ENCODE measurements at places on chromosomes 12 and 14. TPM values are rescaled to one million over a fixed set of nuclear protein-coding genes. Genes with fewer than 3 reads are reported as not detected.

Gene CMA1
- 0.14 TPM for polyA plus RNA-seq

Gene MSI1
- 3.0 TPM for polyA plus RNA-seq

GRCh38 chr12:52036587-52037171, 14.6 kb upstream of the NR4A1 start:
- H3K27me3 ChIP-seq, result no peaks in the 10 kb centered on the region
- H3K27ac ChIP-seq, result peak overlapping the region; percentile 83
- DNase-seq, result peak; percentile 93
- no peaks in the 10 kb centered on the region for H3K36me3 ChIP-seq
- H3K4me3 ChIP-seq, result peak overlapping the region; percentile 60
- H3K4me1 ChIP-seq, result peaks cover 10% of the 10 kb centered on the region

GRCh38 chr12:22100958-22101748, 55.1 kb downstream of the CMAS start:
- no peaks in the 10 kb centered on the region for H3K4me1 ChIP-seq
- H3K4me3 ChIP-seq, result no peak overlapping the region
- H3K27ac ChIP-seq, result no peak overlapping the region
- H3K36me3 ChIP-seq, result no peaks in the 10 kb centered on the region

- H3K27me3 ChIP-seq, result no peaks in the 10 kb centered on the region
- H3K27ac ChIP-seq, result no peak overlapping the region
- no peak for DNase-seq
- peaks cover 25% of the 10 kb centered on the region for H3K36me3 ChIP-seq
Observed at GRCh38 chr12:57539134-57539768, 7.7 kb downstream of the DCTN2 start.

- H3K27me3 ChIP-seq, result no peaks in the 10 kb centered on the region
- no peak overlapping the region for H3K4me3 ChIP-seq
- no peaks in the 10 kb centered on the region for H3K36me3 ChIP-seq
- no peak overlapping the region for H3K27ac ChIP-seq
- no peaks in the 10 kb centered on the region for H3K4me1 ChIP-seq
Observed at GRCh38 chr12:76312315-76312714, 35.9 kb downstream of the BBS10 start.

DNA sequence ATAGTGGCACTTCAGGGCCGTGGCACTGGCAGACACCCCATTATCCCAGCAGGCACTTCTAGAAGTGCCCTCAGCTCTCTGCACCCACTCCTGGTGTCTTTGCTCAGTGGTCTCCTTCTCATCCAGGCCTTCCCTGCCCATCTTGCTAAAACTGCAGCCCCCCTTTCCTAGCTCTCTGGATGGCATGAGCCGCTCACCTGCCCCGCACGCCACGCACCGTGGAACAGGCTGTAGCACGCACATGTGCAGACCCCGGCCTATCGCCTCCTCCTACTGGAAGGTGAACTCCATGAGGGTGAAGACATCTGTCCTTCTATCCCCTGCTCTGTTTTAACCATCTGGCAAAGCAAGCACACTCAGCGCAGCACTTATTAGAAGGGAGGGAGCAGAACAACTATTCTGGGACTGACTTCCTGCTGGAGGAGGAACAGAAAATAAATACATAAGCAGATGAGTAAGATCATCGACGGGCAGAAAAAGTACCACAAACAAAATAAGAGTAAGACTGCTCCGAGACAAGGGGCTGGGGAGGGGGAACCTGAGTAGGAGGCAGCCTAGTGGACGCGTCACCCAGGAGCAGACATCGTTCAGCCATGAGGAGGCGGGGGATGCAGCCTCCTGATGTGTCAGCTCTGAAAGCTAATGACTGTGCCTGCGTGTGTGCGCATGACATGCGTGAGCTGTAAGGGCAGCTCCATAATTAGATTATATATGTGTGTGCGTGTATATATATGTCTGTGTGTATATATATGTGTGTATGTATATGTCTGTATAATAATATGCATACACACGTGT, 7.8 kb upstream of the FZD10 start:
- no peaks in the 10 kb centered on the region for H3K27me3 ChIP-seq
- no peak overlapping the region for H3K4me3 ChIP-seq
- no peaks in the 10 kb centered on the region for H3K4me1 ChIP-seq
- no peak overlapping the region for H3K27ac ChIP-seq
- DNase-seq, result no peak

DNA sequence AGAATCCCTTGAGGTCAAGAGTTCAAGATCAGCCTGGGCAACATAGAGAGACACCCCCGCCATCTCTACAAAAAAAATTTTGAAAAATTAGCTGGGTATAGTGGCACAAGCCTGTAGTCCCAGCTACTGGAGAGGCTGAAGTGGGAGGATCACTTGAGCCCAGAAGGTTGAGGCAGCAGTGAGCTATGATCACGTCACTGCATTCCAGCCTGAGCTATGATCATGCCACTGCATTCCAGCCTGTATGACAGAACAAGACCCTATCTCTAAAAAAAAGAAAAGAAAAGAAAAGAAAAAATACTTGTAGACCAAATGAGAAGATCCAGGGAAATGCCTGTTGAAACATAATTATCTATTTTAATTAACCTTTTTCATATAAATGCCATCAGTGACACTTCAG, 93.8 kb upstream of the MDM1 start:
- no peaks in the 10 kb centered on the region for H3K36me3 ChIP-seq
- no peak overlapping the region for H3K27ac ChIP-seq
- no peaks in the 10 kb centered on the region for H3K4me1 ChIP-seq
- no peak for DNase-seq
- H3K4me3 ChIP-seq, result no peak overlapping the region

DNA sequence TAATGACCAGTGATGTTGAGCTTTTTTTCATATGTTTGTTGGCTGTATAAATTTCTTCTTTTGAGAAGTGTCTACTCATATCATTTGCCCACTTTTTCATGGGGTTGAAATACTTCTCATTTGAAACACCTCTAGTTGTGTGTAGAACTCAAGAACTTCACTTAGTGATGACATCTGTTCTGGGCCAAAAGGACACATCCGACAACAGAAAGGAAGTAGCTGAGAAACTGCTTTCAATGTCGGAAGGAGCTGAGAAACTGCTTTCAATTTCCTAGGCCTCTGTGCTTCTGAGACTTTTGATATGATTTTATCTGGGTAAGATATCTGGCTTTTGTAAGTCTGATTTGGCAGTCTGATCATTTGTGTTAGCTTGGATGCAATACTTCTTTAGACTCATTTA, 635.3 kb downstream of the TMTC2 start:
- no peak overlapping the region for H3K4me3 ChIP-seq
- no peak overlapping the region for H3K27ac ChIP-seq
- no peaks in the 10 kb centered on the region for H3K27me3 ChIP-seq
- H3K36me3 ChIP-seq, result no peaks in the 10 kb centered on the region
- no peak for DNase-seq

- no peaks in the 10 kb centered on the region for H3K27me3 ChIP-seq
- H3K4me1 ChIP-seq, result peaks cover 30% of the 10 kb centered on the region
- no peak overlapping the region for H3K4me3 ChIP-seq
- H3K27ac ChIP-seq, result peak overlapping the region; percentile 93
- no peak for DNase-seq
Observed at GRCh38 chr14:64707661-64708060, 3.4 kb downstream of the PLEKHG3 start.

DNA sequence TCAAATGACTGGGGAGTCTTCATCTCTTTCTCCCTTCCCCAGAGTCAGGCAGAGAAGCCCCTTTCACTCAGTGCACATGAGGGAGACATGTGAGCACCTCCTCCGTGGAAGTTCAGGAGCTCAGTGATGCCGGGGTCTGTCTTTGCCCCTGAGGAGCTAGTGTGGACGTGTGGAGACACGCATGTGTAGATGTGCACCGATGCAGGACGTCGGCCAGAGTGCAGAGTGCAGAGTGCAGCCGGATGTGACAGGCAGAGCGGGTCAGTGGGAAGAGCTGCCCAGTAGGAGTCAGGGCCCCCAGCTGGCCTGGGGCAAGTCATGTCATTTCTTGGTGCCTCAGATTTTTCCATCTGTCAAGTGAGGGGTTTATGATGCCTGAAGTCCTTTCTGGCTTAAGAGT, 20.7 kb downstream of the TSPAN9 start:
- H3K4me3 ChIP-seq, result no peak overlapping the region
- no peaks in the 10 kb centered on the region for H3K4me1 ChIP-seq
- no peaks in the 10 kb centered on the region for H3K36me3 ChIP-seq
- H3K27ac ChIP-seq, result no peak overlapping the region
- DNase-seq, result no peak
- H3K27me3 ChIP-seq, result no peaks in the 10 kb centered on the region

DNA sequence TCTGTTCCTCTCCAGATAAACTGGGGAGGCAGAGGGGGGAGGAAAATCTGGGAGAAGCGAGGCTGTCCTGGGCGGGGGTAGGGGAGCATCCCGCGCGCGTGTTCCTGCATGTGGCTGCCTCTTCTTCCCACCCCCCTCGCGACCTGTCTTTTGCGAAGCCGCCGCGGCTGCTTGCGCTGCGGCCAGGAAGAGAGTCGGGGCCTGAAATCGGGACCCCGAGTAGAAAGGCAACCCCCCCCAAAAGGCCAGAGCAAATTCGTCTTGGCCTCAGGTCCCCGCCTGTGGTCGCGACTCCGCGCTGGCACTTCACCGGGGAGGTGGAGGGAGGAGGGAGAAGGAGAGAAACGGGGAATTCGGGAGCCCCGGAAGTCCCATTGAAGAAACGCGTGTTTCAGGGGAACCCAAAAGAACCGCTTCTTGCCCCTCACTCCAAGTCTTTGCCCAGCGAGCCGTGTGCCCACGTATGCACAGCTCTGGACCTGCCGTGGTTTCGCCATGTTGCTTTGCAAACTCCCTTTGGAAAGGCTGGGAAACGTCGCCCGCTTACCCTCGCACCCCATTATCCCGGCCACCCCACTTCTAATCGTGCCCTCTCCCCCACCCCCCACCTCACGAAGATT, 944 bp downstream of the CCND2 start:
- no peak for DNase-seq
- H3K4me1 ChIP-seq, result peaks cover 16% of the 10 kb centered on the region
- H3K4me3 ChIP-seq, result peak overlapping the region; percentile 66

GRCh38 chr12:113207613-113208040, 13.6 kb upstream of the TPCN1 start:
- H3K27ac ChIP-seq, result no peak overlapping the region
- H3K36me3 ChIP-seq, result no peaks in the 10 kb centered on the region
- no peaks in the 10 kb centered on the region for H3K4me1 ChIP-seq
- H3K27me3 ChIP-seq, result no peaks in the 10 kb centered on the region
- no peak for DNase-seq
- H3K4me3 ChIP-seq, result no peak overlapping the region

GRCh38 chr14:90562652-90563051, 165.8 kb downstream of the CALM1 start:
- H3K4me3 ChIP-seq, result no peak overlapping the region
- no peaks in the 10 kb centered on the region for H3K36me3 ChIP-seq
- H3K27ac ChIP-seq, result no peak overlapping the region
- H3K4me1 ChIP-seq, result no peaks in the 10 kb centered on the region
- no peaks in the 10 kb centered on the region for H3K27me3 ChIP-seq

- H3K27ac ChIP-seq, result no peak overlapping the region
- no peaks in the 10 kb centered on the region for H3K36me3 ChIP-seq
- H3K27me3 ChIP-seq, result no peaks in the 10 kb centered on the region
- no peaks in the 10 kb centered on the region for H3K4me1 ChIP-seq
- no peak for DNase-seq
Observed at GRCh38 chr12:103326190-103326589, 169.6 kb downstream of the C12orf42 start.

GRCh38 chr14:66238969-66239368, 247.2 kb upstream of the CCDC196 start:
- H3K4me3 ChIP-seq, result no peak overlapping the region
- no peaks in the 10 kb centered on the region for H3K27me3 ChIP-seq
- H3K4me1 ChIP-seq, result no peaks in the 10 kb centered on the region
- no peaks in the 10 kb centered on the region for H3K36me3 ChIP-seq
- no peak for DNase-seq

DNA sequence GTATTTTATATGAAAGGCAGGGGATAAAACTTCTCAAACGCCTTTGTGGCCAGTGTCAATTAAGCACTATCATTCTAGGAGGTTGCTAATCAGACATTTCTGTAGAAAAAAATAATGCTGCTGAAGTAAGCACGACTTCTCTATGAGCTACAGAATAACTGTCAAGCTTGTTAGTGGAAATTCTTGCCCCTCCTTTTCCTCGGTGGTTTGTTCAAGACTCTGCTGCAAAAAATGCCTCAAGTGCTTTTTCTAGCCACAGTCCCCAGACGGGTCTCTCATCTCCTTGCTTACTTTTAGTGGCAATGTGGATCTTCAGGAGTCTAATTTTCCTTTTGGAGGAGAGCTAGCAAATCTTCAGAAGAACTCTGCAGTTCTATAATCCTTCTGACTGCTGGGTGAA, 452.0 kb downstream of the FUT8 start:
- H3K27me3 ChIP-seq, result no peaks in the 10 kb centered on the region
- H3K4me3 ChIP-seq, result no peak overlapping the region
- DNase-seq, result no peak
- no peaks in the 10 kb centered on the region for H3K36me3 ChIP-seq
- no peaks in the 10 kb centered on the region for H3K4me1 ChIP-seq

DNA sequence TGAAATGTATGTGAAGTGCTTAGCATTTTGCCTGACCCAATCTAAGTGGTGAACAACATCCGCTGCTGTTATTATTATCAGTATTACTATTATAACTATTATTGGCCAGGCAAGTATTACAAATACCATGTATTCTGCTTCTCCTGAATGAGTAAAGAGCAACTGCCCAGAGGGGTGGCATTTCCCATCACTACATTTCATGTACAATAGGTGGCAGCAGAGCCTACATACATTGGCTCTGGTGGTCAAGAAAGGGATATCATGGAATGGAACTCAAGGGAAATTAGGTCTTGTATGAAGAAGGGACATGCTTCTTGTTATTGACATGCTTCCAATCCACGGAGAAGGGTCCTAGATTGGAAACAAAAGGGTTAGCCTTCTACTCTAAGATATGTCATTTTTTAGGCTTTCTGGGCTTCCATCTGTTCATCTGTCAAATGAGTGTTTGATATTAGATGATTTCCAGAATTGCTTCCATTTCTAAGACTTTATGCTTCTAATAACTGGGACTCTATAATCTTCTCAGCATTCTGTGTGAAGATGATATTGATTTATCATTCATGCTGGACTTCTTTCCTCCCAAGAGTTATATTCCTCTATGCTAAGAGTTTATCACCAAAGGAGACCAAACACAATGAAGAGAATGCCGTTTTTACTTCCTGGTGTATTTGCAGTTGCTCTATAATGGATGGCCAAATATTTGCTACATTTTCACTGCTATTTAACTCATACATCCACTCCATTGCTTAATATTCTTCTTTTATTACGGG, 239.1 kb downstream of the SSPN start:
- H3K27me3 ChIP-seq, result no peaks in the 10 kb centered on the region
- DNase-seq, result no peak
- no peak overlapping the region for H3K4me3 ChIP-seq
- H3K4me1 ChIP-seq, result peaks cover 6% of the 10 kb centered on the region

GRCh38 chr14:72008666-72009065, 76.4 kb downstream of the RGS6 start:
- no peak overlapping the region for H3K27ac ChIP-seq
- no peak overlapping the region for H3K4me3 ChIP-seq
- H3K4me1 ChIP-seq, result no peaks in the 10 kb centered on the region
